ENCODE measurements at places on chromosomes 12 and 14. TPM values are rescaled to one million over a fixed set of nuclear protein-coding genes. Genes with fewer than 3 reads are reported as not detected.

LMBR1L gene
- total RNA-seq = 70.6 TPM

DNA sequence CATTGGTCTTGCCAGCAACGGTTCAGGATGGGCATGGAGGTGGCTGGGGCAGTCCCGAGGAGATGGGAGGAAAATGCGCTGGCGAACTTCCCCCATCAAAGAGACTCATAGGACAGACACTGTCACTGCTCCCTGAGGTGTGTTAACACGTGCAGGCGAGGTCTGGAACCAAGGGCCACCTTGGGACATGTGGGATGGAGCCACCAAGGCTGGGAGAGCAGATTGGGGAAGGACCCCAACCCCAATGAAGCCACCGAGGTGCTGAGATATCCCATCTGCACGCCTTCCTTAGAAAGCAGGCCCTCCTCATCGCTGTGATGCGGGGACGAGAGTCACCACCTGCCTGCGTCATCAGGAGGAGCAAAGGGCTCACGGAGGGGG is 16.9 kb upstream of the BEGAIN start:
- peak; percentile 18 for DNase-seq

CD163 gene
- total RNA-seq = 203 TPM

- DNase-seq = no peak
These were observed 152.6 kb downstream of the PRKCH start for GRCh38 chr14:61474015-61474414.

- DNase-seq = peak; percentile 49
These were observed 10.0 kb upstream of the CLEC7A start for GRCh38 chr12:10140001-10140400.

DNA sequence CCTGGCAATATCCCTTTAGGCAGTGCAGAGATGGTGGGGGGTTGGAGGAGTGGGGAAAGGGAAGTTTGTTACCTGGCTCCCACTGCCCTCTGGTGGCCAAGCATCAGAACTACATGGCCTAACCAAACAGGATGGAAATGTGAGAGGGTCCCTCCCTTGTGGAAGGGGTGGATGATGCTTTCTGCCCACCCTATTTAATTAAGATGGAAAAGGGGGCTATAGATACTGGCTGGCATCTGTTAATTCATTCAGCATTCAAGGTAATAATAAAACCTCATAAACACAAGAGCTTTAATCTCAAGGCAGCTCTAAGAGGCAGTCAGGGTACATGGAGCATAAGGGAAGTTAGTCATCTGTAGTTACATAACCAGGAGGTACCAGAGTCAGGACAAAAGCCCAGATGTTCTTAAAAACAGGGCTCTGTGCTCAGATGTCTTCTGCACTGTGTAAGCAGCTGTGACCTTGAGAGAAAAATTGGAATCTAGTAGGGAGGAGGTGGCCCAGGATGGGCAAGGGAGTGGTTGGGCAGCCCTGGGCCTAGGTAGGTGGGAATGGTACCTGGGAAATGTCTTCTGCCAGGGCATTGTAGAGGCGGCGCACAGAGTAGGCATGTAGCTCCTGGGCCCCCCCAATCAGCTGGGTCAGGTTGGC is 4.6 kb downstream of the AP1G2 start:
- DNase-seq = peak; percentile 61

GRCh38 chr12:109967383-109968031 is 28.7 kb downstream of the GIT2 start:
- DNase-seq = no peak

DNA sequence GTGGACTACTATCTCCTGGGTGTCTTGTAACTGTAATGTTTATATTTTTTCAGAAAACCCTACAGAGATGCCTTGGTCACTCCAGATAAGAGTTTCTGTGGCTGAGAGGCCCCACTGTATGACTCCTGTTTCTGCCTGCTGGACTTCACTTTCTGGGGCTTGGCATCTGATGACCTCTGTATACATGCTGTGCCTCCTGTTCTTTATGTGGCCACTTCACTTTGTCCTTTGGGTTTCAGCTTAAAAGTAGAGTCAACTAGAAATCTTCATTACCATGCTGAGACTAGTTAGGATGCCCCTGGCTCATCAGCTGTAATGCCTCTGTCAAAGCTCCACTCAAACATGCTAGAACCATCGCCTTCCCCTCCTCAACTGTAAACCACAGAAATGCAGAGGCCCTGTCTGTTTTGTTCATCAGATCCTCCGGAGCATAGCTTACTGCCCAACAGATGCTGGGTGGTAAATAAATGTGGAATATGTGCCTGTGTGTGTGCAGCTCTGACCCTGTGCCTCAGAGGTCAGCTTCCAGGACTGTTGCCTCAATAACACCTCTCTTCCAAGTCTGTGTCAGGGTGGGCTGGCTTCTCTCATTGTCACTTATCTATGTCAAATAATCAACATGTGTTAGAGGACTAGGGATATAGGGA is 25.5 kb downstream of the ZNF664 start:
- no peak for DNase-seq

- no peak for DNase-seq
These were observed 707 bp downstream of the G2E3 start for GRCh38 chr14:30559638-30560091.

GRCh38 chr14:74144789-74145188 is 60.0 kb downstream of the LIN52 start:
- no peak for DNase-seq

DNA sequence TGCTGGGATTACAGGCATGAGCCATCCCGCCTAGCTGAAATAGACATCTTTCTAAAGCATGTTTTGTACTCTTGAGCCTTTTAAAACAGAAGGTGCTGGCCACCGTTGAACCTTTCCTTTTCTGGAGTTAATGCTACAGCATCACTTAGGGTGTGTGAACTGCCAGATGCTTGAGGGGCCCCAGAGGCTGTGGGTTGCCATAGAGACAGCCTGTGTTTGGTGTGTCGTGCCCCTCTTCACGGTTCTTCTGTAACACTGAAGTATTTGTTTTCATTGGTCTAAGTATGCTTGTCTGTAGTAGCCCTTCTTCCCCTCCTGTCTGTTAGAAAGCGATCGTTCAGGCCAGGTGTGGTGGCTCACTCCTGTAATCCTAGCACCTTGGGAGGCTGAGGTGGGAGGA is 30.8 kb downstream of the PLEKHG3 start:
- peak; percentile 18 for DNase-seq

DNA sequence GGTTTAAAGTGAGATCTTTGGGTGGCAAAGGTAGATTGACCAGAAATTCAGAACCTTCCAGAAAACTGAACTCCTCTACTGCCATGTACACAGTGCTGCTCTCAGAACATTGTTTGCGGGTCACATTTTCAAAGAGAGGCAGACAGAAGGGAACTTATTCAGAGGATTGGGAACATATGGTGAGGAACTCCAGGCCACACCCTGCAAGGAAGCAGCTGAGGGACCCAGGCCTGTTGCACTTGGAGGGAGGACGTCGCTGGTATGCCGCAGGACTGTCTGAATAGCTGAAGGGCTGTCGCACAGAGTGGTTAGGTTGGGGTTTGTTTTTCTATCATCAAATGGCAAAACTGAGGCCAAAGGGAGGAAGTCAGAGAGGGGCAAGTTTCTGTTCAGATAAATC is 441.1 kb downstream of the DPF3 start:
- no peak for DNase-seq

KRT5 gene
- not detected for total RNA-seq

- no peak for DNase-seq
These were observed 399 bp downstream of the NCAPD2 start for GRCh38 chr12:6494258-6494743.

PIANP gene
- 3.1 TPM for total RNA-seq

CLEC9A gene
- 0.46 TPM for total RNA-seq

DNA sequence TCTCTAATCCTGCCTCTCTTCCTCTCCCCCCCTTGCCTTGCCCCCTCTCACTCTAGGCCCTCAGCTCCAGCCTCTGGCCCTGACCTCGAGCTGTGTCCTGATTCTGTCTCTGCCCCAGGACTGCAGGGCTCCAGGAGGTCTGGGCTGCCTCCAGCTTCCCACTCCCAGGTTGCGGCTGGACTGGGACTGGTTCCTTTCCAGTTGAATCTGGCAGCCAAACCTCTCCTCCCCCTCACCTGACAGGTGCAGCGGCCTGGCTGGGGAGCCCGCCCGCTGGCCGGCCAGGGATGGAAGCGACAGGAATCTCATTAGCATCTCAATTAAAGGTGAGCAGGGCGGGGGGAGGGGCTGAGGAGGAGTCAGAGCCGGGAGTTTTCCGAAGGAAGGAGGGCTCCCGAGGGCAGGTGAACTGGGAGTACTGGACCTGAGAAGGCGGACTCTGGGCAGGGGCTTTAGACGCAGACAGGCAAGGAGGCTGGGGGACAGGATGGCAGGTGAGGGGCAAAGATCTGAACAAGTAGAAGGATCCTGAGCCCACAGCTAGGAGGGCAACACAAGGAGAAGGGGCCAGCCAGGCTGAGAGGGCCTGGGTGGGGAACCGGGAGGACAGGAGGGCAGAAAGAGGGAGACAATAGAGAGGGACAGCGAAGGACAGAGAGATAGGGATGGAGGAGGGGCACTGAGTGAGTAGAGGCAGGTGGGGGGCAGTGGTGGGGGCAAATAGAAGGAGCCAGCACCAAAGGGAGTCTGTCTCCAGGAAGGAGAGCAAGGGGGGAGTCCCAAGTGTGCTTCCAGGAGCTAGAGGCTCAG is at the start of gene SCNN1A:
Gene SCNN1A, minus strand, starts transcription at position 295 of the 810 bp plus-strand sequence. CDS start 780 bp downstream, outside the sequence.
- peak; percentile 29 for DNase-seq

KRT78 gene
- total RNA-seq = not detected

PPP1R36 gene
- 0.36 TPM for total RNA-seq

- DNase-seq = no peak
These were observed 621 bp upstream of the TMEM117 start for GRCh38 chr12:43835264-43835655.

DNA sequence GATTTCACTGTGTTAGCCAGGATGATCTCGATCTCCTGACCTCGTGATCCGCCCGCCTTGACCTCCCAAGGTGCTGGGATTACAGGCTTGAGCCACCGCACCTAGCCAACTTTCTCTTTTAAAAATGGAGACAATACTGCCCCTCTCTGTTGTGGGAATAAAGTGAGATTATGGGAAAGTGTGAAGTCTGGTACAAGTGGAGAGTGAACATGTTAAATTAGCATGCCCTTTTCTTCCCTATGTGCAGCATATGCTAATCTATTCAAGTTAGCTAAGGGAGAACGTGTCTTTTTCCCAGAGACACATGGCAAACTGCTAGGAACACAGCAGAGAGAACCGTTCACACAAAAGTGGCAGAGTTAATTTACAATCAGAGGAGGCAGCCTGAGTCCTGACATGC is 1.5 kb downstream of the COPS7A start:
- no peak for DNase-seq

ADIPOR2 gene
- 40.8 TPM for total RNA-seq

GRCh38 chr12:57952766-57953165 is 11.4 kb downstream of the ATP23 start:
- no peak for DNase-seq

MMP19 gene
- total RNA-seq = 30.9 TPM

DNA sequence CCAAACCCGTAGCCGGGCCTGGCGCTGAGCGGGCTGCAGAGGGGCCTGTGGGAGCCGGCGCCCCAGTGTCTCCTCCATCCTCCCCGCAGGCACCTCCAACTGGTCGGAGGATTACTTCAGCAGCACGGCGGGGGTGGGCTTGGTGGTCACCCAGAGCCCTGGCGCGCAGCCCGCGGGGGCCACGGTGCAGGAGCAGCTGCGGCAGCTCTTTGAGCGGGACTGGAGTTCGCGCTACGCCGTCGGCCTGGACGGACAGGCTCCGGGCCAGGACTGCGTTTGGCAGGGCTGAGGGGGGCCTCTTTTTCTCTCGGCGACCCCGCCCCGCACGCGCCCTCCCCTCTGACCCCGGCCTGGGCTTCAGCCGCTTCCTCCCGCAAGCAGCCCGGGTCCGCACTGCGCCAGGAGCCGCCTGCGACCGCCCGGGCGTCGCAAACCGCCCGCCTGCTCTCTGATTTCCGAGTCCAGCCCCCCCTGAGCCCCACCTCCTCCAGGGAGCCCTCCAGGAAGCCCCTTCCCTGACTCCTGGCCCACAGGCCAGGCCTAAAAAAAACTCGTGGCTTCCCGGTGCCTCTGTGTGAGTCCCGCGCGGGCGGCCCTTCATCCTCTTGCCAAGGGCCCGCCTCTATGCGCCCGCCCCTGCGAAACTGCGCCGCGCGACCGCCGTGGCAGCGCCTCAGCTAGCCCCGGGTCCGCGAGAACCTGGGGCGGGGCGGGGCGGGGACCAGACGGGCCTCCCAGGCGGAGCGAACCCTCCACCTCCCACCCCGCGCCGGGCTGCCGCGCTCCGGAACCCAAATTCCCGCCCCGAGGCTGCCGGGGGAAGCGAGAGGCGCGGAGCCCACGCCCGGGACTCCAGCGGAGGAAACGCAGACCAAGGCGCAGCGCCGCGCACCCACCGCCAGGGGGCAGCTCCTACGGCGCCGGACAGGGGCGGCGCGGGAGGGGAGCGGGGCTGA is 8.3 kb downstream of the PLD4 start:
- peak; percentile 91 for DNase-seq

SERPINA12 gene
- not detected for total RNA-seq

DNA sequence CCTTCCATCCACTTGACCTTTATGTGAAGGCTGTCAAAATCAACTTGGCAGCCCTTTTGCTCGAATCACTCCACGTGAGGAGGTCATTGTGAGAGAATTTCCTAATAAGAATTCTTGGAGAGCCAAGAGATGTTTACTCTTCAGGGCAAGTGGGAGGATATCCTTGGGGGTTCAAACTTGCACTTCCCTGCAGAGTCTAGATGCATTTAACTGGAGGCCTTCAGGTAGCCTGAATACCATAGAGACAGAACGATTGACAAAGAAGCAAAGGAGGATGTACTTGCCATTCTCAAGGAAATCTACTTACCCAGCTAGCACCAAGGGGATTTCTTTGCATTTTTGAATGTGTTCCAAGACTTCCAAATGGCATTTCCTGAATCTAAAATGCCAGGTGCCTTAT is 1702.6 kb upstream of the FLRT2 start:
- no peak for DNase-seq

GRCh38 chr14:67395086-67395875 is 16.7 kb downstream of the PLEK2 start:
- DNase-seq = no peak
